ENCODE measurements at places on chromosomes 2 and 18.

- DNase-seq, result peak; percentile 16
These were observed 213.3 kb downstream of the SETBP1 start for GRCh38 chr18:44893966-44894365.

DNA sequence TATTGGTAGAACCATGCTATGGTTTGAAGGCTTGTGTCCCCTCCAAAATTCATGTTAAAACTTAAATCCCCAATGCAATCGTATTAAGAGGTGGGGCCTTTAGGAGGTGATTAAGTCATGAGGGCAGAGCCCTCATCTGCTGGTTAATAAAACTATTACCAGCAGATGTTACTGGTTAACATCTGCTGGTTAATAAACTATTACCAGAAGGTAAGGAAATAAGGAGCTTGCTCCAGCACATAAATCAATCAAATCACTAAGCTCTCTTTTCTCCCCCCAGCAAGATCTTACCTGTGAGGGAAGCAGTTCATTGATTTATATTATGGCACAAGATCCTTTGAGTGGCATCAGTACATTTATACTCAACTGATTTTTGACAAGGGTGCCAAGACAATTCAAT, 96.9 kb downstream of the AAK1 start:
- no peak for DNase-seq

DNA sequence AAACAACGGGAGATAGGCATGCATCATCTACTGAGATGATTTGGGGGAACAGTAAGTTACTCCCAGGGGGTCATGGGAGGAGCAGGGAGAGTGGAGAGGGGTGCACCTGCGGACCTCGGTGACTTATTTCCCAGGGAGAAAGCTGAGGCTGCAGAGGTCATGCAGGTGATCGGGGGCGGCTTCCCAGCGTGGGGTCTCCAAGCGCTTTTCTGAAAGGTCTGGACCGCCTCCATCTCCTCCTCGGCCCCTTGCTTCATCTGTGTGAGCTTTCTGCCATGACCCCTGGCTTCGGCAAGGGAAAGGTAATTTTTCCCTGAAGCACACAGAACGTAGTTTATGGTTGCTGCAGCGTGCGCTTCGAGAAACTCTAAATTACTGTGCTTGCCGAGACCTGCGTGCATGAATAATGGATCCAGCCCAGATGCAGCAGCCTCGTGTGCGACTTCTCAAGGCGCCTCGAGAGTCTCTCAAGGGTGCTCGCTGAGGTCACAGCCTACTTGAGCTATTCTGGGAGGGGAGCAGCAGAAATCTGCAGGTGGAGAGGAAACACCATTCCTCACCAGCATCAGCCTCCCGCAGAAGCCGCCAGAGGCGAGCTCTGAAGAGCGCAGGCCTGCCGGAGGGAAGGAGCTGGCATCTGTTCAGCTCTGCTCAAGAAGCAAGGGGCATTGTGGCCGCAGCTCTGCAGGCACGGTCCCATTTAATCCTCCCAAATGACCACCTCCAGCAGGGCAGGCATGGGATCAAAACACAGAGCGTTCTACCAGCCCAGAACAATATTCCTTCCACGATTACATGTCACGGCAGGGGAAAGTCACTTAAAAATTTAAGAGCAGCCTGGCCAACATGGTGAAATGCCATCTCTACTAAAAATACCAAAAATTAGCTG, 308.4 kb upstream of the MYT1L start:
- no peak for DNase-seq

- DNase-seq, result no peak
These were observed 58.5 kb upstream of the ARHGAP15 start for GRCh38 chr2:143070704-143071103.

GRCh38 chr2:43729491-43730174, 44.2 kb upstream of the DYNC2LI1 start:
- DNase-seq, result no peak

DNA sequence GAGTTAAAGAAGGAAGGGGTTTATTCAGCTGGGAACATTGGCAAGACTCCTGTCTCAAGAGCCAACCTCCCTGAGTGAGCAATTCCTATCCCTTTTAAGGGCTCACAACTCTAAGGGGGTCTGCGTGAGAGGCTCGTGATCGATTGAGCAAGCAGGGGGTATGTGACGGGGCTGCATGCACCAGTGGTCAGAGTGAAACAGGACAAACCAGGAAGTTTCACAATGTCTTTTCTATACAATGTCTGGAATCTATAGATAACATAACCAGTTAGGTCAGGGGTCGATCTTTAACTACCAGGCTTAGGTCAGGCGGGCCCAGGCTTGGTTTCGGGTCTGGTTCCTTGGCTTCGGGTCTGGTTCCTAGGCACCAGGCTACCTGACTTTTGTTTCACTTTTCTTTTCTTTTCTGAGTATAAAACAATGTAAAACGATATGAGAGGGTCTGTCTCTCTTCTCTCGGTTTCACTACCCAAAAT, 30.1 kb upstream of the LIPG start:
- no peak for DNase-seq

DNA sequence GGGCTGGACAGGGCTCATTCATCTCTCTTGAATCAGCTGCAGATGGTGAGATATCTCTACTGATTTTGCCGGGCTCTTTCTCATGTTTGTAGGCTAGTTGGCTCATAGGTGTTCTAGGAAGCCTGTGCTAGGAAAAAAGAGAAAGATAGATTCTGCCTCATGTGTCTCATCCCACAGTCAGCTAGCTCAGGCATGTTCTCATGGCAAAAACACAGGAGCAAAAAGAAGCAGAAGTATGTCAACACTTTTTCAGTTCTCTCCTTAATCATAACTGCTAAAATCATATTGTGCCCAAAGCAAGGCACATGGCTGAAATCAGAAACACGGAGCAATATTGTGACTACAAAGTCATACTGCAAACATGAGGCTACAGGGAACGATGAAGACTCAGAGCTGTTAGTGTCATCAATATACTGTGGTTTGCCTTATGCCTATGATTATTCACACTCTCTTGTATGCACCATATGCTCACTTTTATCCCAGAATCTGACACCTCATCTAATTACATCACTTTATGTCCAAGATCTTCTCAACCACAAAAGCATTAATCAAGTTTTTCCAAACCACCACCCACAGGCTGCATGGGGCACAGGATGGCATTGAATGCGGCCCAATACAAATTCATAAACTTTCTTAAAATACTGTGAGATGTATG, 571.9 kb upstream of the CNTNAP5 start:
- no peak for DNase-seq

DNA sequence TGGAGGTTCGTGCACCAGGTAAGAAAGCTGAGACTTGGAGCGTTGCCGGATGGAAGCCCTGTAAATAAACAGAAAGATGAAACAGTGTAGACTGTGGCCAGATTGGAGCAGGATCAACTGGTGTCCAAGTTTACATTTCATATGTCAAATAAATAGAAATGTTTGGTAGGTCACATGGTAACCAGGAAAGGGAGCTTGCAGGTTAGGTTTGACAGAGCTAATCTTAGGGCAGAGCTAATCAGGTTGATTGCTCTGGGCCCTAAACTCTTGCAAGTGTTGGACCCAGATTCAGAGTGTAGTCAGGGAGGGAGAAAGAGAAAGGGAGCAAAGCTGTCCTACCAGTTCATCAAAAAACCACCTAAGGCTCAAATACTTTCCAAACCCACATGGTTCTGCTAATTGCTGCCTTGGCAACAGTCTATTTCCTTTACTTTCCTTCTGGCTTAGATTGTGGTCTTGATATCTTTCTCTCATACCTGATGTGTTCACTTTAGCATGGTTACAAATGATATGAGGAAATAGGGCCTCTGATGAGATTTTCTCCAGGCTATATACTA, 63.2 kb downstream of the G6PC2 start:
- DNase-seq, result no peak

DNA sequence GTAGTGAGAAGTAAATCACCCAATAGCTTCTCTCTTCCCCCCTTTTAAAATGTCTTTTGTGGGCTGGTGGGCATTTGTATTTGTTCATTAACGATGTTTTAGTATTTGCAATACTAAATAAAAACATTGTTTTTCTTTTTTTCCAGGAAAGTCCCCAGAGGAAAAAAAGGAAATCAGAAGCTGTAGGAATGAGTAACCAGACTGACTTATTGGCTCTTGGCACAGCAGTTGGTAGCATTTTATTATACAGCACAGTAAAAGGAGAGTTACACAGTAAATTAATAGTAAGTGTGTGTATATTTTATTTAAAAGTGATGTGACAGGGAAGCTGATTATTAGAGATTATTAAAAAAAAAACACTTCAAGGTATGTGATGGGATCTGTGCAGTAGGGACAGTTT, 7.4 kb downstream of the WDR43 start:
- DNase-seq, result no peak

DNA sequence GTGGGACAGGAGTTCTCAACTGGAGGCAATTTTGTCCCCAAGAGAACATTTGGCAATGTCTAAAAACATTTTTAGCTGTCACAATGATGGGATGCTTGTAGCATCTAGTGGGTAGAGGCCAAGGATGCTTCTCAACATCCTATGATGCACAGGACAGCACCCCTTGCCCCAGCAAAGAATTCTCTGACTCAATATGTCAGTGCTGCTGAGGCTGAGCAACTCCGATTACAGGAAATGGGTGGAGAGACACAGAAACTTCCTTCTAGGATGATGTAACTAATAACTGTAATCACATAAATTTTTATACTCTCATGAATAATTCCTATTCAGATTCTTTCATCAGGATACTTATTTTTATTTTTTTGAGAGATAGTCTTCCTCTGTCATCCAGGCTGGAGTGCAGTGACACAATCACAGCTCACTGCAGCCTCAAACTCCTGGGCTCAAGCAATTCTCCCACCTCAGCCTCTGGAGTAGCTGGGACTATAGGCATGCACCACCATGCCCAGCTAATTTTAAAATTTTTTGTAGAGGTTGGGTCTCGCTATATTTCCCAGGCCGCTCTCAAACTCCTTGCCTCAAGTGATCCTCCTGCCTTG, 120.3 kb upstream of the ACAA2 start:
- peak; percentile 5 for DNase-seq

DNA sequence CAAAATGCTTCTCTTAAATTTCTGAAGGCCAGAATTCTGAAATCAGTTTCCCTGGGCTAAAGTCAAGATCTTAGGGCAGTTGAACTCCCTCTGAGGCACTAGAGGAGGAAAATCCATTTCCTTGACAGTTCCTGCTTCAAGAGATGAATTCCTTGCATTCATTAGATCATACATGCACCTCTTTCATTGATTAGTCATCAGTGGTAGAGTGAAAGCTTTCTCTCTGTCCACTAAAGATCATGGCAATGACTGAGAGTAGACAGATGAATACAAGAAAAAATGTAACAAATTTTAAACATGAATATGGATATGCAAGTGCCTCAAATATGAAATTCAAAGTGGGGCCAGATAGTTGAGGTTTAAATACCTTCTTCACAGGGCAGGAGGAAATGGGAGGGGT, 693.4 kb upstream of the TMEFF2 start:
- DNase-seq, result no peak

All from fibroblast of skin of right quadriceps (primary cell).